ENCODE measurements at places on chromosomes 5 and 9.

- DNase-seq = no peak
Observed at GRCh38 chr9:112037281-112038016, 137.6 kb downstream of the SUSD1 start.

GRCh38 chr5:136182618-136183017 lies 10.3 kb downstream of the SMIM32 start:
- DNase-seq = no peak

DNA sequence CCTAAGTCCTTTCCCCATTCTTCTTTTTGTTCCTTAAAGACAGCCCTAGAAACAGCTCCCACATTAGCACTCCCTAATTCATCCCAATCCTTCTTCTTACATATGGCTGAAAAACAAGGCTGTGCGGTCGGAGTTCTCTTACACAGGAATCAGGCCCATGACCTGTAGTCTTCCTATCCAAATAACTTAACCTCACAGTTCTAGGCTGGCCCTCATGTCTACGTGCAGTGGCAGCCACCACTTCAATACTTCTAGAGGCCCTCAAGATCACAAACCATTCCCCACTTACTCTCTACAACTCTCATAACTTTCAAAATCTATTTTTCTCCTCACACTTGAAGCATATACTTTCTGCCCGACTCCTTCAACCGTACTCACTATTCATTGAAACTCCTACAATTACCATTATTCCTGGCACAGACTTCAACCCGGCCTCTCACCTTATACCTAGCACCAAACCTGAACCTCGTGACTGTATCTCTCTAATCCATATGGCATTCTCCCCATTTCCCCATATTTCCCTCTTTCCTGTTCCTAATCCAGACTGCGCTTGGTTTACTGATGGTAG lies 59.3 kb downstream of the RAPGEF6 start:
- no peak for DNase-seq

GRCh38 chr9:136342181-136343120 lies 15.1 kb downstream of the GPSM1 start:
- DNase-seq = no peak

GRCh38 chr9:83449166-83449565 lies 89.0 kb downstream of the FRMD3 start:
- DNase-seq = no peak

GRCh38 chr9:27634879-27635278 lies 61.6 kb upstream of the C9orf72 start:
- DNase-seq = no peak
